Myometrial cell (primary cell): ENCODE measurements at places on chromosomes 5 and 9. TPM values are rescaled to one million over a fixed set of nuclear protein-coding genes. Genes with fewer than 3 reads are reported as not detected.

Gene PCDHGA8
- 0.71 and 0.86 TPM in 2 replicates for total RNA-seq

Gene ADAMTS12
- total RNA-seq, result 15.3 and 16.7 TPM in 2 replicates

Gene HMGXB3
- 36.3 and 38.8 TPM in 2 replicates for total RNA-seq

Gene DMXL1
- total RNA-seq, result 10.8 and 11.0 TPM in 2 replicates

Gene SLU7
- 22.8 and 36.9 TPM in 2 replicates for total RNA-seq

Gene PKD2L2
- total RNA-seq, result not detected in 2 replicates

Gene BARHL1
- total RNA-seq, result not detected in 2 replicates

Gene FOXD1
- total RNA-seq, result 0.53 TPM in 1 of 2 replicates, not detected in the other
